ENCODE measurements at places on chromosomes 7 and 10.

- DNase-seq, result no peak
These were observed 88.2 kb upstream of the AUTS2 start for GRCh38 chr7:69510114-69510513.

DNA sequence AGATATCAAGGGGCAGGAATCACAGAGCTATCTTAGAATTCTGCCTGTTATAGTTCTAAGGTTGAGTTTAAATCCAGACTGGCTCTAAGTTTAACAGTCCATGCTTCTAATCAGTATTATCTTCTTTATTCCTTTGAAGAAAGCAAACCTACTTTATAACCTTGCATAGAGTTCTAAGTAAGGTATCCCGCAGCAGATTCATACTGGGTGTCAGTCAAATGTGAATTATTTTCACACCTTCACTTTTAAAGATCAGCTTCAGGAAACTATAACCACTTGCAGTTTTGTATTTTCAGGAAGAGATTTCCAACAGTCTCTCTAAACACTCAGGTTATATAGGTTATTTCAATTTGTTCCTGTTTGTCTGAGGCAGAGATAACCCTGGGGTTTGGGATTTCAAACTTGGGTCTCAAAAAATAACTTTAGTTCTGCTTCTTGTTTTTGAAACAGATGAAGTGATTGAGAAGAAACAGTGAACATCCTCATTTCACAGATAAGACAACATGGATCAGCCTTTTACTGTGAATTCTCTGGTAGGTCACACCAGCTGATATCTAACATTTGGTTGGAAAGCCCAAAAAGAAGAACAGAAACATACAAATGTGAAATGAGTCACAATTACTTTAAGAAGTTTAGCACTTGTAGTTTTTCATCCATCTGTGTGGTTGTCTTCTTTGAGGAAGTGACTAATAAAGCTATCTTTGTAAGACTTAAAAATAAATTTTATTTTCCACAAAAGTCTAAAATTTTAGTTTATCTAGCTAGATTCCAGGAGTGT, 21.4 kb downstream of the STAMBPL1 start:
- no peak for DNase-seq

- DNase-seq, result no peak
These were observed 204.1 kb downstream of the ZNF365 start for GRCh38 chr10:62578301-62578700.

GRCh38 chr7:27163288-27164044, 1.9 kb downstream of the HOXA9 start:
- no peak for DNase-seq

GRCh38 chr7:132248841-132249240, 327.4 kb downstream of the PLXNA4 start:
- DNase-seq, result no peak

GRCh38 chr10:3570131-3570729, 214.8 kb downstream of the KLF6 start:
- no peak for DNase-seq

DNA sequence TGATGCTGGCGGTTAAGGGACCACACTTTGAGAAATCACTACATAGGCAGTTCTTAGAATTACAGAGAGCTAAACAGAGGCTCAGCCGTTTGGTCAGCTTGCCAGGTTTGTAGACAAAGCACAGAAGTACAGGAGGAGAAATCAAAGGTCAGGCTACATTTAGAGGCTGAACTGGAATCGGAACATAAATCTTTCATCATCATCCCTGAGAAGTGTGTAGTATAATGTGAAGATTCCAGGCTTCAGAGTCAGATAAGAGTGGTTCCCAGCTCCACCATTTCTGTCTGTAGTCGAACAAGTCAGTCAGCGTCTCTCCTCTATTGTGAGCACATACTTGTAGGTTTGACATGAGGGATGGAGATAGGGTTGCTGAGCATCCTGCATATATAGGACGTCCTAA, 18.9 kb downstream of the CDK1 start:
- no peak for DNase-seq

- no peak for DNase-seq
These were observed 61.6 kb downstream of the DENND11 start for GRCh38 chr7:141640239-141640840.

GRCh38 chr7:151133266-151133985, 34.1 kb downstream of the GBX1 start:
- no peak for DNase-seq

- DNase-seq, result no peak
These were observed 56.2 kb downstream of the GLRX3 start for GRCh38 chr10:130192276-130192848.

DNA sequence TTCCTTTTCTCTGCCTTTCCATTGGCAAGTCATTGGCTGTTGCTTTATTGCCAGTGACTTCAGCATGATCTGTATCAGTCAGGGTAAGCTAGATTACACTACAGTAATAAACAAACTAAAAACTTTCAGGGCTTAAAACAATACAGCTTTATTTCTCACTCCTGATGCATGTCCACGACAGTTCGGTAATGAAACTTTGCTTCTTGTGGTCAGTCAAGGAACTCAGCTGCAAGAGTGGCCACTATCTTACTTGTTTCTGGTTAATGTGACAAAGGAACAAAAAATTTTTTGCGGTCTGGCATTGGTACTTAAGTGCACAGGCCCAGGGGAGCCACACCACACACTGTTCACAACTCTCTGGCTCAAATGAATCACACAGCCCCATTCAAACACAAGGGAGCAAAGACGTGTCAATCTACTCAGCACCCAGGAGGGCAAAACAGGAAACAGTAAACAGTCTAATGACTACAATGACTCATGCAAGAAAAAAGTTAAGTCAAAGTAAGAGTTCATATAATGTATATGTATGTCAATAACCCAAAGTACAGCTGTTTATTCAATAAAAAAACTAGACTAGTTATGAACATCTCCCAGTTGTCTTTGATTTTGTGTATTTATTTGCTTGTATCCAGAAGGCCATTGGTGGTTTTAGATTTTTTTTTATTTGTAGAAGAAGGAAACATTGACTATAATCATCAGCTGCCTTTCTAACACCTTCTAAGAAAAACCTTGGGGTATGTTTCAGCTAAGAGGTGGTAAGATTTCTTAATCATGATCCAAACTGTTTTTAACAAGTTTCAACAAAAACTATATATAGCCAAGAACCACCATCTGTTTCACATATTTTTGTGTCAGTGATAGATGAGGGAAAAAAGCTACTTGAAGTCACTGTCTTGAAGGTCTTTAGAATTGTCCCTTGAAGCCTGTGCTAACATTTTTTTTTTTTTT, 134.4 kb upstream of the FAM3C start:
- no peak for DNase-seq

- DNase-seq, result no peak
These were observed 175.0 kb upstream of the NPY start for GRCh38 chr7:24108906-24109376.

DNA sequence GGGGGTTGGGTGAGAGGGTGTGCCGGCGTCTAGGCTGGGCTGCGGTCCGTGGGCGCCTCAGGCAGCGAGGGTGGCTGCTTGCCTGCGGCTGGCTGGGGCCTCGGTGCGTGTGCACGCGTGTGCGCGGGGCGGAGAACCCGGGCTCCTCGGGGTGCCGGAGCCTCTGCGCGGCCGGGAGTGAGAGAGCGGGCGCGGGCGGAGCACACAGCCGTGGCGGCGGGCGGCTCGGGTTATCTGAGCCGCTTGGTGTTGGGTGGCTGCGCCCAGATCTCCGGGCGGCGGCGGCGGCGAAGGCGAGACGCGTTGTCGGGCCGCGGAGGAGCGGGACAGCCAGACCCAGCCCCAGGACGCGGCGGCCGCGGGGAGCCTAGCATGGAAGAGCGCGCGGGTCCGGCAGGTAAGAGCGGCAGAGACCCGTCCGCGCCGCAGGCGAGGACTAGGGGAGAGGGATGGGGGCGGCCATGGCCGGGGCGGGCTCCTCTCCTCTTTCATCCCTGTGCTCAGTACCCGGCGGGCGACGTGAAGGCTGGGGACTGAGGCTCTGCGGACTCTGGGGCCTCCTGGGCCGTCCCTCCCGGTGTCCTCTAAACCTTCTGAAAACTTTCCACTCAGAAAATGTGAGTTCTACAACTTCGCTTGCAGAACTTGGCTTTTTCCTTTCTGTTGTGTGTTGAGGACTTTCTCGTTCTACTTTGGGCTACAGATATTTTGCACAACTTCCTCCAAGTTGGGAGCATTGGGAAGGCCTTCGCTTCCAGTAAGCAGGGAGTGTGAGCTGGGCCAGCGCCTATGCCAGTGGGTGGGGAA, 9.8 kb upstream of the PAX2 start:
- DNase-seq, result no peak

DNA sequence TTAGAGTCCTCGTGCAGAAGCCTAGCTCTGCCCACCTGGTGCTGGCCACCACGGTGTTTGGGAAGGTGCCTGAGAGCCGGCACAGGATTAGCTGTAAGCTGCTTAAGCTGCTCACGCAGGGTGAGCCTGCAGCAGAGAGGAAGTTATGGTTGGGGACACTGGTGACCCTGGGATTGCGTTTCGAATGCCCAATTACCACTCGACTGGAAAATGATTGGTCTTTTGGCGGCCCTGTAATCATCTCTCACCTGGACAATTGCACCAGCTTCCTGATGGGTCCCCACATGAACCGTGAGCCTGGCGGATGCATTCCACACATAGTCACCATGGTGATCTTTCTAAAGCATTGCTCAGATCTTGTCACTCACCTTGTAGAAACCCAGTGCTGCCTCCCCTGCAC, 442.3 kb upstream of the ZMIZ1 start:
- DNase-seq, result no peak

- DNase-seq, result no peak
These were observed 682.8 kb upstream of the NRP1 start for GRCh38 chr10:34017281-34017680.

DNA sequence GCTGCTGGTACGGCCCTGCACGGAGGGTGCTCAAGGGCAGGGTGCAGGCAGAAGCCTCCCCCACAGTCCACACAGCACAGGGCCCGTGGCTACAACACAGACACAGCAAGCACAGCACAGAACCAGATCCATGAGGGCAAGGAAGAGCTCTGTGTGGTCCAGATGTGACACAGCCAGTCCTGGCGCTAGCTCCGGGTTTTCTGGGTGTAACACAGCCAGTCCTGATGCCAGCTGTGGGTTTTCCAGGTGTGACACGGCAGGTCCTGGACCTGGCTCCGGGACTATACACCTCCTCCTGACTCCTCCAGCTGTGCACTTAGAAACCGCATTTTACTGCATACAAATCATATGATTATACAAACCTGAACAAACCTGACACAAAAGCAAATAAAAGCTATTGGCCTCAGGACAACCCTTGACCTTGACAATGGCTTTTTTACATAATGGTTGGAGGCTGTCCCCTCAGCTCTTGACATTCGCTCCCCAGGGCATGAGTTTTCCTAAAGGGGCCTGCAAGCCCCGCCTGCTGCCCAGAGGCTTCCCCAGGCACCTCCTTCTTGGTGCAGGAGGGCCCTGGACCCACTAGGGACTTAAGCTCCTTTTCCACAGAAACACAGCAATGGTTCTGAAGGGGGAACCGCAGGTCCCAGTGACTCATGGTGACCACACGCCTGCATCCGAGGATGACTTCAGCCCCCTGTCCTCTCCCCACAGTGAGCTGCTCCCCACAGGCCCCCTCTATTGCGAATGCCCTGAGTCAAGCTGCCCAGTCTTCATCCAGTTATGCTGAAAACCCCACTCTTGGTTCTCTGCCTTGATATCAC, 209.6 kb downstream of the PTPRN2 start:
- DNase-seq, result no peak

DNA sequence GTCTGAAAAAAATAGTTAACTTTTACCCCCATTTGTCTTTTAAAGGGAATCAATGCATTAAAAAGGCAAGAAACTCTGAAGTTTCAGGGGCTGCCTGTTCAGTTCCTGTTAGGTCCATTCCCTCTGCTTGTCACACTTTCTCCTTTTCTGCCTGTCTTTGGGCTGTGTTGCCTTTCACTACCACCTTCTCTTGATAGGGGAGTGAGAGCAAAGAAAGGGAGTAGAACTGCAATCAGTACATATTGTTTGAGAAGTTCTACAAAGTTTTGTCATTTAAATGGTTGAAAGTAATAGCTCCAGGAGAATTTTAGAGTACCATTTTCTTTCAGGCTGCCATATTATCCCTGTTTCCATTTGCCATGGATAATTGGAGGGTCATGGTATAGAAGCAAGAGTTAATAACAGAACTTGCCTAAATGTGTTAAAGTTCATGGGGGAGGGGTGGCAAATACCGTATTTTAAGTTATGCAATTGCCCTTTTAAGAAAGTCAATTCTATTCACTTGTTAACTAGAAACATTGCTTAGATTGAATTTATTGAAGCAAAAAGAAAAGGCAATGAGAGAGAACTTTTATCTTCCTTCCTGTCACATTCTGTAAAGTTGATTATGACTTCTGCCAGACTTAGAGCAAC, 38.6 kb downstream of the MPLKIP start:
- no peak for DNase-seq

- DNase-seq, result no peak
These were observed 114.6 kb downstream of the PRKCQ start for GRCh38 chr10:6465437-6465836.

- DNase-seq, result no peak
These were observed 4.8 kb downstream of the STRIP2 start for GRCh38 chr7:129438839-129439651.

DNA sequence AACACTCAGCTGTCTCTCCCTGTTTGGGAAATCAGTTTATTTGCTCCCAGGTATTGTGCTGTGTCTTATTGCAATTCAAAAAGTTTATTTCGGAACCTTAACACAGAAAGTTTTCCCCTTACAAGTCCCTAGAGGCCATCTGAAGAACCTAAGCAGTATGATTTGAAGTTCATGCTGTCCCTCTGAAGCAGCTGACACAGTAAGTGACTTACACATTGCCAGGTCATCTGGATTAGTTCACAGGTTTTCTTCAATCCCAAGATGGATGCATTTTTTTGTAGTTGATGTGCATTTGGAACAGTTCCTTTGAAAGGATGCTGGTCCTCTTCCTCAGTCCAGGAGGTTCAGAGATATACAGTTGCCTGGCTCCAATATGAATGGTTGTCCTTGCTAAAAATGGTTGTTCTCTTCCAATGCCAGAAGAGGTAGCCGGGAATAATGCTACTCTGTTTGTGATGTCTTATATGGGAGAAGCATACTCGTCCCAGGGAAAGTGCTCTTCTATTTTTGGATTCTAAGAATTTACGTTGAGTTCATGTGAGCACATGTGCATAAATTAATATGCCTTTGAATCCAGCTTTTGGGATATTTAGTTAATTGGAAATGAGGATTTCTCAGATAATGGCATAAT, 183.5 kb upstream of the PHYHIPL start:
- no peak for DNase-seq

GRCh38 chr10:17984563-17984962, 32.8 kb downstream of the SLC39A12 start:
- DNase-seq, result no peak

- no peak for DNase-seq
These were observed 78.6 kb downstream of the TRRAP start for GRCh38 chr7:98956937-98957336.

- no peak for DNase-seq
These were observed 503 bp downstream of the CROT start for GRCh38 chr7:87345962-87346371.
